T-helper 2 cell (primary cell): ENCODE measurements at places on chromosomes 11 and 22.

DNA sequence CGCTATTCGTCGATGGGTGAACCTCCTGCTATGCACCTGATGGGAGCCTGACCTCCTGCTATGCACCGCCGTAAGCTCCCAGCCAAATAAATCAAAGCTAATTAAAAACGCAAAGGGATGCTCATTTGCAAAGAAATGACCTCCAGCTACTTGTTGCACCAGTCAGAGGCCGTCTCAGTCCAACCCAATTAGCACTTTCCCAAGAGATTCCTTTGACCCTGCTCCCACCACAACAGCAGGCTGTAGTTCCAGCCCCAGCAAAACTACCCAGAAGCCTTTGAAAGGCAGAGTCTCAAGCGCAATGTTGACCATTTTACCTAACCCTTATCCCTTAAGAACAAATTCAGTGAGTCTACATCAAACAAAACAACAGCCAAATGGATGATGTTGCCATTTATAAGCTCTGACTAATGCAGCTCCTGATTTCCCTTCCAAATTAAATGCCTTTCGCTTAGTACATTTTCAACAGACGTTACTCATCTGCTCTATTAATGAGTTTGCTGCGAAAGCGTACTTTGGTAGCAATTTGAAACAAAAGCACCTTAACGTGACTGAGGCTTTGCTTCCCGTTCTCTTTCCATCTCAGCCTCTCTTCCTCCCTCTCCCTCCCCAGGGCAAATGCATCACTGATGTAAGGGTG is 17.2 kb upstream of the BSX start:
- no peak for DNase-seq

DNA sequence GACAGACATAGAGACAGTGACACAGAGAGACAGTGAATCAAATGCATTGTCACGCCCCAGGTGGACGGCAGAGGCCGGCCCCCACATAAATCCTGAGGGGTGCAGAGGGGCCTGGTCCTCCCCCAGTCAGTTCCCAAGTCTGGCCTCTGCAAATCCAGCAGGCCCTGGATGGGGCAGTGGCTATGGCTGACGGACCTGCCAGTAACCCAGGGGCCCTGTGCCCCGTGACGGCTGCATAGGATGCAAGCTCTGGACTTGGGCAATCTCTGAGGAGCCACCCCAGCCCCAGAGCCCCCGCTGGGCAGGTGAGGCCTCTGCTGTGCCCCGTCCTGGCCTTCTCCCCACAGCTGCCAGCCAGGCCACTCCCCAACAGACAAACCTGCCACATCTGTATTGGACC is 204.5 kb downstream of the BRD1 start:
- no peak for DNase-seq

DNA sequence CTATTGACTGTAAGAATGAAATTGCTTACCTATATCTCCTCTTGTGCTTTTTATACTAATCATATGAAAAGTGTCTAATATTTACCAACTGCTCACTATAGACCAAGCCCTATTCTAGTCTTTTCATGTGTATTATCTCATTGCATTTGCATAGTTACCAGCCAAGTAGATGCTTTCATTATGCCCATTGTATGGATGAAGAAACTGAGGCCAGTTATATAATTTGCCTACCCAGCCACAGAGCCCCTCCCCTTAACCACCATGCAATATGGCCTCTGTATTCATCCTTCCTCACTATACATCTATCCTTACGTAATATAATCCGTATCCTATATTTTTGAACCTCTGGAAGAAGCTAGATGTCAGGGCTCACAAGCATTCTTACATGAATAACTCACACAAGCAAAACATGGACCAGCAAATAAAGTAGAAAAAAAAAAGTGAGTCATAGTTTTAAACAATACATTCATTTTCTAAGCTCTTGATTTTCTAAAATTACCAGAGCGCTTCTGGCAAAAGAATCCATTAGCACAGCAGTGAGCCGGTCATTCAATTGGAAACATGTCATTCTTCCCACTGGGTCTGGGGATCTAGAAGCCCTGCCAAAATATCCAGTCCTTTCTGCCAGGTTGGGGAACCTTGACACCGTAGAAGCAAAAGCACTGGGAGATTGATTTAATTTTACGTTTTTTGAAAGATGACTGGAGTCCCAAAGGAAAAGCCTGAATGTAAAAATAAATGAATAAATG is 80.0 kb downstream of the C11orf91 start:
- no peak for DNase-seq

DNA sequence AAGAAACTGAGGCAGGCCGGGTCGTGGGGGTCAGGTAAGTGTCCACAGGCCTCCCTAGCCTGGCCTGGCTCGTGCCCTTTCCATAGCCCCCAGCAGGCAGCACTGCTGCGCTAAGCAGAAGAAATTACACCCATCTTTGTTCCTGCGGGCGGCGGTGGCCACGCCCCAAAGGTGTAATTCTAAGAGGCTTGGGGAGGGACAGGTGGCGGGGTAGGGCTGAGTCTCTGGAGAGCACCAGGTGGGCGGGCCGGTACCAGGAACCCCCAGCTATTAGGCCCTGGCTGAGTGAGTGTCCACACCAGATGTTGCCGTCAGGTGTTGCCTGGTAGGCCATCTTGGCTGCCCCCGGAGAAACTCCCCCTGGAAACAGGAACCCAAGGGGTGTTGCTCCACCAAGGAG is 12.3 kb upstream of the ARAP1 start:
- DNase-seq: no peak

- no peak for DNase-seq
These were observed 17.0 kb upstream of the SCGB1A1 start for GRCh38 chr11:62401811-62402210.

DNA sequence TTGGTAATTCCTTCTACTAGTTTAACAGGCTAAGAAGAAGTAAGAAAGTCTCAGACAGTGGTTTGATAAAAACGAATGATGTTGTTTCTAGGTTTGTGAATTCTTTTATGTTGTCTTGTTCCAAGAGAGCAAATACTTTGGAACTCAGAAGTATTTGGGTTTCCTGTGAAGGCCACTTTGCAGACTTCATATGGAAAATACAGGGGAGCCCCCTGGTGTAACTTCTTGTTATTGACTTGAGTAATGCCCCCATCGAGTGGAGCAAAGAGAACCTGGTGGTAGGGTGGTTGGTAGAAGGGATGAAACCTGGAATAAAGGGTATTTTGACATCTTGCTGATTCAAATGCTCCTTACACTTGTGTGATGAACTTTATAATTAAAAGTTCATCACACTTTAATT is 40.0 kb upstream of the PTH start:
- no peak for DNase-seq

DNA sequence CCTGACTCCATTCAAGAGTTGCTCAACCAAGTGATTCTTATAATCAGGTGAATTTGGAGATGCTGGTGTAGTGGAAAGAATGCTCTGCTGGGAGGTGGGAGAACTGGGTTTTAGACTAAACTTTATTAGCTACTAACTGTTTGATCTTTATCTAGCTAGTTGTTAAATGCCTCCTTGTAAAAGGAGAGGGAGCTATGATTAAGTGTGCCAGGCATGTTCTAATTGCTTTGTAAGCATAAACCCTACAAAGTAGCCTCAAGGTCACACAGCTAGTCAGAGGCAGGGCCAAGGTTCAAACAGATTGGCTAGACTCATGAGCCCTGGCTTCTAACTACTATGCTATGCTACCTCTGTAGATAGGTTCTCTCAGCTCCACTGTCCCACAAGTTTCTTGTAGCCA is 105.5 kb downstream of the NXPE2 start:
- DNase-seq: no peak

- no peak for DNase-seq
These were observed 342.1 kb upstream of the SYN3 start for GRCh38 chr22:33400061-33400840.

DNA sequence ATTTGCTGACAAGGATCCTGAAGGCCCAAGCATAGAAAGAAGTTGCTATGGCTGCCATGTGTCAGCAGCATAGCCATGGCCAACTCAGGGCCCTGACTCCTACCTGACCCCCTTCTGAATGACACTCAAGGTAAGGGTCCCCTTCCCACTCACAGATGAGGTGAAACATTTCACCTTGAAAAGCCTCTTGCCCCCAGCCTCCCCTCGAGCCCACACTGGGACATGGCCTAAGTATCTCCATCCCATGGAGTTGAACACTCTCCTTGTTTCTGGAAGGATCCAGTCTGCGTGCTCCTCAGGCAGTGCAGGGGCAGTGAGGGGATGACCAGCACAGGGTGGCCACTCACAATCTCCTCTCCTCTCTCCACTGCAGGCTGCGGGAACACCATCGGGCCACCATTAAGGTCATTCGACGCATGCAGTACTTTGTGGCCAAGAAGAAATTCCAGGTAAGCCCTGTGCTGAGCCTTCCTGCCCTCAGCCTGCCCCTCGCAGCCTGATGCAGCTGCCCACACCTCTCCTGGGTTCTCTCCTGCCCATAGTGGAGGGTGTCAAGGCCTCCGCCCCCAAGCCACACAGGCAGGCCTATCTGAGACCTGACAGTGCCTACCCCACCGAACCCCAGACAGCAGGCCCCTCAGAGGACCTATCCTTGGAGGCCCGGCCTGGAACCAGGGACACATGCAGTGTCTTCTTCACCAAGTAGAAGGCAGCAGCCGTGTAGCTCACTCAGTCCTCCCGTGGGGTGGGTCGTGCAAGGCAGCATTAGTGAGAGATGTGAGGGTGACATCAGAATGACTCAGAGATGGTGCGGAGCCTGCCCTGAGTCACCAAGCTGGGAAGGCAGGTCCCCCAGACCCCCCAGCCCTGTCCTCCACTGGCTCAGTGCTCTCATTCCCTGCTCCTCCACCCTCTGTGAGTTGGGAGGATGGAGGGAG is 68.9 kb upstream of the KCNQ1OT1 start:
- DNase-seq: no peak

DNA sequence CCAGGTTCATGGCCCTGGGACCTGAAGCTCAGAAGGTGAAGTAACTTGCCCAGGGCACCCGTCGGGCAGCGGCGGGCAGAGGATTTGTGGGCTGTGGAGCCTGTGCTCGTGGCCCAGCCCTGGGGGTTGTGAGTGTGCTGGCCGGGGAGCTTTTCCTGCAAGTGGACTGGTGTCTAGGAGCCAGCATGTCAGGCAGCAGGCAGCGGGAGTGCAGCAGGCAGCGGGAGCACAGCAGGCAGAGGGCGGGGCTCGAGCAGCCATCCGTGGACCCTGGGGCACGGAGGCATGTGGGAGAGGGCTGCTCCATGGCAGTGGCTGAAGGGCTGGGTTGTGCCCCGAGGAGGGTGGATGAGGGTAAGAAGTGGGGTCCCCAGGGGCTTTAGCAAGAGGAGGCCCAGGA is 72.7 kb upstream of the PPP6R3 start:
- no peak for DNase-seq

DNA sequence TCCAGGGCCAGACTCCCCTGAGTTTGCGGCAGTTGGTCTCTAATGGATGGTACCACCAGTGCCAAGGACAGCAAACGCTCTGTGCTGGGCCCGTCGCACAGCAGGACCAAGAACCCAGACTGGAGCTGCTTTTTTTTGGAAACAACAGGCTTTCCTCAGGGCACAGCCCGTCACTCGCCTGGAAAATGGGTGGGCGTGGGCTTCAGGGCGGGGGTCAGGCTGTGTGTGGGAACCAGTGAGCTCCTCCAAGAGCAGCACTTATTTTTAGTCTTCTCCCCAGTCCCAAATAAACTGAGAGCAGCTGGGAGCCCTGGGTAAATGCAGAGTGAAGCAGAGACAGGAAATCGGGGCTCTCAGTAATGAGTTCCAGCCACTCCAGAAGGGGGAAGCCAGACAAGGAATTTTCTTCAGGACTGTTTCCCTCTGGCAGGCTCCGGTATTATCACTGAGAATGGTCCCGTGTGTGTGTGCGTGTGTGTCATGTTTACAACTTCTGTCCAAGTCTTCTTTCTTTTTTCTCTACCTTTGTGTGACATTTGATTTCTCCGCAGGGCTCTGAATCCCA is 63.0 kb downstream of the PPFIBP2 start:
- DNase-seq: no peak

DNA sequence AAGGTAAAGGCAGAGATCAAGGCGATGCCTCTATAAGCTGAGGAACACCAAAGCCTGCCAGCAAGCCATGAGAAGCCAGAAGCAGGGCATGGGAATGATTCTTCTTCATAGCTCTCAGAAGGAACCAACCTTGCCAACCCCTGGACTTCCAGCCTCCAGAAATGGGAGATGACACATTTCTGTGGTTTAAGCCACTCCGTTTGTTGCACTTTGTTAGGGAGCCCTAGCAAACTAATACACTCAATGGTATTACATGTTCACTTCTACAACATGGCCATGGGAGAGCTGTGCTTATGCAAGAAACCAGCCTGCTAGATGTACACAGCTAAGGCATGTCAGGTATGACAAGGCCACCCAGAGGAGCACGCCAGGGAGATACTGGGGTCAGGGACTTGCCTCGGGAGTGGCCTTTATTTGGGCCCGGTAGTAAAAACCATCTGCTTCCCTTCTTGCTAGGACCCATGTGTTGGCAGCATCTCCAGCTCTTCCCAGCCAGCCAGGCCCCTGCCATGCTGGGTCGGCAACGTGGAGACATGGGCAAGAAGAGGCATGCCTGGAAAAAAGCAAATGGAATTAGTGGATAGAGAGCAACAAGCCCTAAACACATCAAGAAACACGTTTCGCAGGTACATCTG is 3.6 kb downstream of the C11orf16 start:
- DNase-seq: no peak

- DNase-seq: no peak
These were observed 52.9 kb downstream of the C11orf58 start for GRCh38 chr11:16791191-16791961.
